Stimulated activated CD4-positive, alpha-beta T cell treated with anti-CD3 and anti-CD28 coated beads, Interleukin-15, amount 100 ng/mL, for 1 hour (primary cell): ENCODE measurements at places on chromosomes 2 and 18.

- no peak for DNase-seq
Observed at GRCh38 chr18:56112013-56112749, 524.2 kb upstream of the TCF4 start.

DNA sequence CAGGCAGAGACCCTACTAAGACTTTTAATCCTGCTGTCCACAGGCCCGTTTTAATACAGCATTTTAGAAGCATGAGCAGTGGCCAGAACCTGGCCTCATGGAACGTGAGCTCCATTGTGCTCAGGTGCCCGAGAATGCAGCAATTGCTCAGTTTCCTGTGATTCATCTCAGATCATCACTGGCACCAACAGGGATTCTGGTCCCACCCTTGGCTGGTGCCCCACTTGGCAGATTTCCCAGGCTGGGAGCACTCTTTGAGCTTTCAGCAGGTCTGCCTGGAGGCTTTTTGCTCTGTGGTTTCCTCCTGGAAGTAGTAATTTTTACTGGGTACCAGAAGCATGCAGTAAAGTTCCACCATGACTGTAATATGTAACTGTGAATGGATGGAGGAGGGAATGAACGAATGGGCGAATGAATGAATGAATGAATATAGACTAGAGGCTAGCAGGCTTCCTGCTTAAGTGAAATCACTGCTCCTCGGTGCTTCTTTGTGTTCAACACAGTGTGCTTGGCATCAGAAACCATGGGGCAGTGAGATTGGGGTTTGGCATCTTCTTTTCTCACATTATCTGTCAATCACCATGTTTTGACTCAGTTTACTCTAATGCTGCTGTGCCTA is 312.9 kb downstream of the PRKCE start:
- no peak for DNase-seq

DNA sequence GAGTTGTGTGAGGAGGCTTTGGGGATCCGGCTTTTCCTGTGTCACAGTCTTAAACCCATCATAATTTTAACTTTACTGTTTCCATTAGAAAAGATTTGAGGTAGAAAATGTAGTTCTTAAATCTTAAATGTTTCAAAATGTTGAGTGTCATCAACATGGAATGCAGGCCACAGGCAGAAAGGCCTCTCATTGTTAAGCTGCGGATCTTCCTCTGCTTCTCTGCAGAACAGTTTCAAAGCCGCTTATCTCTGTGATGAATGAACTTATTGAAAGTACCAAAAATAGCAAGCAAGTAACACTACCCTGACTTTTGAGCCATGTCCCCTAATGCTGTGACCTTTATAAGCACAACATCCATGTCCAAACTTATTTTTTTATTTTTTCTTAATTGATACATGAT is 1645.8 kb downstream of the DPP10 start:
- DNase-seq: no peak

- no peak for DNase-seq
Observed at GRCh38 chr2:223674998-223675609, 72.9 kb upstream of the SCG2 start.

DNA sequence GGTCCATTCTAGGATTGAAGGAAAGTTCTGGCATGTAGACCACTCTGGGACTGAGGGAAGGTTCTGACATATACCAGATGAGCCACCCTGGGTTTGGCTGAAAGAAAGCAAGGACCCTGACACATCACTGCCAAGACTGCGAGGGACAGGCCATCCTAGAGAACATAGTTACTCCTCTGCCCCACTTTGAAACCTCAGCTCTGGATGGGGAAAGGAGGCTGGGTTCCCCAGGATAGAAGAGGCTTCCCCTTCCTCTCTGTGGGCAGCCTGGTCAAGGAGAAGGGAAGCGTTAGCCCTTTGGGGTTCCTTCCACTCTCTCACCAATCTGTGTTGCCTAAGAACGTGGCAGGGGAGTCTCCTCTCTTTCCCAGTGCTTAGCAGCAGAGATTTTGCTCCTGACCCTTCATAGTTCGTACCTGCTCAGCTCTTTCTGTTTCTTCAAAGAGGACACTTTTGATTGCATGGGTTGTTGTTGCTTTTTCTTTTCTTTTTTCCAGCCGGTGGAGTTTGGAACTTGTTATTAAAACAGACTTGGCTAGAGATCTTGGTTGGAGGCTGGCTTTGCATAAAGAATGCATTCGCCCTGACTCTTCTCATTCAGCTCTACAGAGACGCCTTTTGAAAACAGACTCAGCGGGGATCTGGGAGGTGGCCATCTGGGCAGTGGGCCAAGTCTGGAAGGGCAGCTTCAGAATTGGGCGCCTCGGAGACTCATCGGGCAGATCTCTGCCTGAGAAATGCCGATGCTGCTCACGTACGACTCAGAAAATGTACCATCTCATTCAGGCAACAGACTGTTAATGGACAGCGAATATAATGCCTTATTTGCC is 166.1 kb downstream of the CLIP4 start:
- no peak for DNase-seq

DNA sequence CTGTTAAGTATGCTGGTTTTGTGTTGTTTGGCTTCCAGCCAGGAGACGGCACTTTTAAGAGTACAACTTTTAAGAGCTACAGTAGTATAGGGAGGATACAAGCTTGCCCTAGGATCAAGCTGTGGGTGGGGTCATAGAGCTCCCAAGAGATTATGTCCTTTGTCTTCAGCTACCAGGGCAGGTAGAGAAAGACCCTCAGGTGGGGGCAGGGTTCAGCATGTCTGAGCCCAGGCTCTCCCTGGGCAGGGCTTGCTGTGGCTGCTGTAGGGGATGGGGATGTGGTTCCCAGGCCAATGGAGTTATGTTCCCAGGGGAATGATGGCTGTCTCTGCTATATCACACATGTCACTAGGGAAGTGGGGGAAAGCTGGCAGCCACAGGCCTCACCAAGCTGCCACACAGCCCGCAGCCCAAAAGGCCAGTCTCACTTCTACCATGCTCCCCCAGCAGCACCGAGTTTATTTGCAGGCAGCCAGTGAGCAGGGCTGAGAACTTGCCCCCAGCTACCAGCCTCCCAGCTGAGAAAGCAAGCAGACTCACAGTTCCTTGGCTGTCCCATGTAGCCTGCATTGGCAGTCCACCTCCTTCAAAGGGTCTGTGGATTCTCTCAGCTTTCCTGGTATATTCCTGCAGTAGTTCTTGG is 105.7 kb upstream of the ERBB4 start:
- DNase-seq: no peak

DNA sequence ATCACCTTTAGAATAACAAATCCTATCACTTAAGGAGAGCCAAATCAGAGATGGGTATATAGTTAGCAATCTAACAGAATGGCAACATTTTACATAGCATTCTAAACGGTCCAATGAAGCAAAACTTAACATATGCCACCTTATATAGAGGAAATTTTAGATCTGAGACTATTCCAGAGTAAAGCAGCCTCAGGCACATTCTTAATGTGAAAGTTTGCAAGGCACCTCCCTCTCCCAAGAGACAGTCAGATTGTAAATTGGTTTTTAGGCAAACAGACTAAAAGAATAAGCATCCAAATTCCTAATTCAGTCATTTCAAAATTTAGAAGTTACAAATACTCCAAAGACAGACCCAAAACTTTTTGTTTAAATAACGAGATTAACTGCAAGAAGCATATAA is 292.9 kb downstream of the STK39 start:
- no peak for DNase-seq

GRCh38 chr2:138137949-138138348 is 173.7 kb downstream of the HNMT start:
- DNase-seq: no peak

DNA sequence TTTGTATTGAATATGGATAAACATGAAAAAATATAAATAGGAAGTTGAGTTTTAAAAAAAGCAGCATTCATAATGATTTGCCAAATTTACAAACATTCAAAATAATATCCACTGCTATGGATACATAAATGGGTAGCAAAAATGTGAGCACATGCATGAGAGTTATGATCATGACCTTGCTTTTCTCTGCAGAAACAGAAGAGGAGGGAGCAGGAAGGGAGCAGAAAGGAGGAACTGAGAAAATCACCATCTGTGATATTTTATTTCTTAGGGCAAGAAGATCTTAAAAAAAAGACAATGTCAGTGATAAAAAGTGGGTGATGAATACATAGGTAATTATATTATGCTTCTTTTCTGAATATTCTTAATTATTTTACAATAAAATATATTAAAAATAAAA is 17.7 kb upstream of the CCDC93 start:
- no peak for DNase-seq

- DNase-seq: no peak
Observed at GRCh38 chr2:110777531-110778311, 45.3 kb downstream of the ACOXL start.

DNA sequence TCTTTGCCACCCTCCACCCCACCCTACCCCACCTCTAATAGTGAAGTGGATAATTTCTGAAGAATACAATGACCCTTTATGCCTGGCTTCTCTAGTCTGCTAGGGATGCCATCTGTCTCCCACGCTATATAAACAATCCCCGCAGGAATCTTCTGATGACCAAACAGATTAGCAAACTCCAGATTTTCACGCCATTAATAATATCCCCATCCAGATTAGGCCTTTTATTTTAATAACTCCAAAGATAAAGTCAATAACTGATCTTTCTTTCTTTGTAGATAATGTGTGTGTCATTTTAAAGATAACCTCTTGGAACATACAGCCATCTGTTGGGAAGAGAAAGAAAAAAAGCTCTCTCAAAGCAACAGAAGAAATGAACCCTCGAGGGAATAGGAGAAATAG is 47.9 kb upstream of the CCDC150 start:
- DNase-seq: no peak

- DNase-seq: no peak
Observed at GRCh38 chr2:30620102-30620501, 173.1 kb downstream of the LCLAT1 start.

DNA sequence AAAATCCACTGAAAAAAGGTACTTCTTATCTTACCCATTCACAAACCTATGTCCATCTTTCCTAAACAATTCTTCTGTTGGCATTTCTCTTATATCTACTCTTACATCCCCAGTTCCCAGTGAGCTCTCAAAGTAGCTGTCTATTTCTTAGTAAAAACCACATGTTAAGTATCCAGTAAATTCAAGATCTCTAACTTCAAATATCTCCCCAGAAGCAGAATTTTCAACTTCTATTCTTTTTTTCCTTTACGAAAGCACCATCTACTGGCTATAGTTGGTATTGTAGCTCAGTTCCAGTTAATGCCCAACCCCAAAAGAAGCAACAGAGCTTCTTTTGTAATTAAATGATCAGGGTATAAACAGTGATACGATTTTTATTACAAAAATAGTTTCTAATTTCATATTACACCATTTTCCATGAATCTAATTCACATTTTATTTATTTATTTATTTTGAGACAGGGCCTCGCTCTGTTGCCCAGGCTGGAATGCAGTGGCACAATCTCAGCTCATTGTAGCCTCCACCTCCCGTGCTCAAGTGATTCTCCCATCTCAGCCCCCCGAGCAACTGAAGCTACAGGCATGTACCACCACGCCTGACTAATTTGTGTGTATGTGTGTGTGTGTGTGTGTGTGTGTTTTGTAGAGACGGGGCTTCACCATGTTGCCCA is 28.5 kb downstream of the HRH4 start:
- DNase-seq: no peak

DNA sequence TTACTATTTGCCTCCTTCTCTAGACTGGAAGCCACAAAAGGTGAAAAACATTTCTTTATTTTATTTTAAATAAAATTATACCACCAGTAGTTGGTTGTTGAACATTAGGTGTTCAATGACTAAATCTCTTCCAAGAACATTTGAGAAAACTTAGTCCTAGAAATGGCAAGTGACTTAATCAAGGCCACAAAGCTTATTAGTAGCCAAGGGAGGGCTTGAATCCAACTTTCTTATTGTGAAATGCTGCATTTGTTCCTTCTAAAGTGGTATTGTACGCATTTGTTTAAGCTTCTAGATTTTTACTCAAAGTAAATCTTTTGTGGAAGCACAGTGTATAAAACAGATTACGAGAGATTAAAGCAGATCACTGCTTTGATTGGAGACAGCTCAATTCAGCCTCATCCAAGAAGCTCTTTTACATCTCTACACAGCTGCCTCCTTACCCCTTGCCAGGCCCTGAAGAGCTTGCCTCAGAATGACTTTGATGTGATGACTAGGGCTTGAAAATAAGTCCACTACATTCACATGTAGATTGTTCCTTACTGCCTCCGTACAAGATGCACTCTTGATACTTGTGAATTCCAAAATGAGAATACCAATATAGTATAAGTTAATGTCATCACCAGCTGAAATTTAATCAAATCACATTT is 244.8 kb downstream of the XIRP2 start:
- no peak for DNase-seq

DNA sequence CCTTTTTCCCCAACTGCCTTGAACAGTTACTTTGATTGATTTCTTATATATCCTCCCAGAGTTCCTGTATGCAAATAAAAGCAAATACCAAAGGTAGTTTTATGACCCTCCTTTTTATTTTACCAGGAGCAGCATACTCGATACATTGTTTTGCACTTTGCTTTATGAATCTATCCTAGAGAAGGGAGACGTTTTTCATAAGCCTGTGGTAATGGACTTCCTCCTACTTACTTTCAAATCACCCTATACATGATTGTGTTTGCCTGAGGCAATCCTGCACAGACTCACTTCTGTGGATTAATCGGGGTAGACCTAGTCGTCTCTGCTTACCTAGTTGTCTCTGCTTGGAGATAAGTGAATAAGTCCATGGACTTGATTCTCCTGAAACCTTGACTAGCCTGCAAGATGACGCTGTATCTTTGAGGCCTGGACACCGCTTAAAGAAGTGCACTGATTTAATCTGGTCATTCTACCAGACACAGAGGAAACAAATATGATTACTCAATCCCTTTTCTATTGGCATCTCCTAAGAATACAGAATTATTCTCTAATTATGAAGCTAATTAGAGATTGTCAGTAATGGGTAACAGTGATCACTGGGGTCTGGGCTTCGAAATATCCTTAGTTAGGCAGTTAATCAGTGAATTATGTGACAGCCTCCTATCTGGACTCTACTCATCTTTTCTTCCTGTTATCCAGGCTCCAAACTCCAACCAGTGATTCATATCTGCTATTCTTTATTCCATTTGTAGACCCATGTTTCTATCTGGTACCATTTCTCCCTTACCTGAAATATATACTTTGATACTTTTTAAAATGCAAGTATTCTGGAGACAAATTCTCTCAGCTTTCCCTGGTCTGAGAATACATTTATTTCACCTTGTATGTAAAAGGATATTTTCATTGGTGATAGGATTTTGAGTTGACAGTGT is 447.4 kb upstream of the TRIB2 start:
- no peak for DNase-seq

DNA sequence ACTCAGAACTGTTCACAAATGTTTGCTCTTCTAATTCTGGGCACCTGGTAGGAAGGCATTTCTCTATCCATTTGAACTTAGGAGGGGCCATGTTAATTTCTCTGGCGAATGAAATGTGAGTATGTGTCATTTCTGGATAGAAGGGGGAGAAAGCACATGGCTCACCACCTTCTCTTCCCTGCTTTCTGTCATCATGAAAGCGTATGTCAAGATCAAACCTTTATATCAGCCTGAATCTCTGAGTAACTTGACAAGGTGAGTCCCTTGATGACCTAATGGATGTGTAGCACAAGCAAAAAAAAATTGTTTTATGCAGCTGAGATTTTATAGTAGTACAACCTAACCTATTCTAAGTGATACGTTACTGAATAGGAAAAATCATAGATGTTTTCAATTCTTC is 12.1 kb upstream of the LCT start:
- DNase-seq: no peak
